ENCODE measurements at places on chromosomes 16 and 17.

DNA sequence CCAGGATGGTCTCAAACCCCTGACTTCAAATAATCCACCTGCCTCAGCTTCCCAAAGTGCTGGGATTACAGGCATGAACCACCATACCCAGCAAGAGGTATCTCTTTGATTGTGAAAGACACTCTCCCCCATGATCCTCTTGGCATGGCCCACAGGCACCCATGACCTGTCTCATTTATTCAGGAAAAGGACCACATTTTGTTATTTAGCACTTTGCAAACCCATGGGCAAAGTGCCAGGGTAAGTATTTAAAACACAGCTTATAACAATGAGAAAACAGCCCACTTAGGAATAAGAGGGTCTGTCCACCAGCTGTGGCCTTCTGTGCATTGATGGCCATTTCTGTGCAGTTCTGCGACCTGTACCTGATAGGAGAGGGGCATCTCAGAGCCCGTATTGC, 12.8 kb upstream of the AKTIP start:
- DNase-seq, result no peak

GRCh38 chr17:80348551-80349150, 66.3 kb upstream of the ENDOV start:
- DNase-seq, result no peak

GRCh38 chr17:62388856-62389255, 8.5 kb downstream of the EFCAB3 start:
- DNase-seq, result no peak

DNA sequence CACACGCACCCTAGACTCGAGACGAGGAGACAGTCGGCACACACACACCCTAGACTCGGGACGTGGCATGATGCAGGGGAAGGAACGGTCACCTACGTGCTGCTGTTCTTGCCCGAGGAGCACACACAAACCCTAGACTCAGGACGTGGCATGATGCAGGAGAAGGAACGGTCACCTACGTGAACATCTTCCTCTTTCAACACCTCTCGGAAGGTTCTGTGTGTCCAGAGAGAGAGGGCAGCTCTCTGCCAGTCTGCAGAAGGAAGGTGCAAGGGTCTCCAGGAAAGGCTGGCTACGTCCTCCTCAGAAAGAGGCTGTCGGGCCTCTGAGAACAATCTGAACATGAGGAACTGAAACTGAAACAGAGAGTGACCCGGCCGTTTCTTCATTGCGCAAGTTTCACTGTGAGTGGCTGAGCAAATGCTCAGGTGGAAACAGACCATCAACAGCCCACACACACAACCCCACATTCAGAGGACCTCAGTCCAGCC, 43.4 kb downstream of the ZNF276 start:
- DNase-seq, result no peak

DNA sequence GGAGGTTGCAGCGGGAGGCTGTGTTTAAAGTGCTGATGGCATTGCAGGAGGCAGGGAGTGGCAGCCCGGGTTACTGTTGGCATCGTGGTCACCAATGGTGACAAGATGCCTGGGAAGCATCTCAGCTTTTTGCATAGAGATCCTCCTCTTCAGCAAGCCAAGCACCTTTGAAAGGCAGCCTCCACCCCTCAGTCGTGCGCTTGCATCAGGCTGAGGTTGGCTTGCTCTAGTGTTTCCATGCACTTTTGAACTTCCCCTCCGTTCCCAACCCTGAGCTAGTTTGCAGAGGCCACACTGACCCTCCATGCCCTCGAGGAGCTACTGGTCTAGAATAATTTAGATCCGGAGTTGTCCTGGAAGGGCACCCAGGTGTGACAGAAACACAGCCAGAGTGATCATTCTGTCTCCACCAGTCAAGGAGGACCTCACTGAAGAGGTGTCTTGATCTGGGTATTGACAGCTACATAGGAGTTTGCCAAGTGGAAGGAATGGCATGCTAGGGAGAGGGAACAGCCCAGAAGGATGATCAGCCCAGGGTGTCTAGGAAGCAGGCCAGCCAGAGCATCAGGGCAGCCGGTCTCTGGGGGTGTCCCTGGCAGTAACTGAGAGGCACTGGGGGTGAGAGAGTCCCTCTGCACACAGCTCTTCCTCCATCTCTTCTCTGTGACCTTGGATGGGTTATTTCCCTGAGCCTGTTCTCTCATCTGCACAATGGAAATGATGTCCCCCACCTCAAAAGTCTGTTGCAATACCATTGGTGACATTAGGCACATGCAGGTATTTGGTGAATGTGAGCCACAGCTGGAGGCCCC, 7.7 kb downstream of the BEAN1 start:
- DNase-seq, result no peak

DNA sequence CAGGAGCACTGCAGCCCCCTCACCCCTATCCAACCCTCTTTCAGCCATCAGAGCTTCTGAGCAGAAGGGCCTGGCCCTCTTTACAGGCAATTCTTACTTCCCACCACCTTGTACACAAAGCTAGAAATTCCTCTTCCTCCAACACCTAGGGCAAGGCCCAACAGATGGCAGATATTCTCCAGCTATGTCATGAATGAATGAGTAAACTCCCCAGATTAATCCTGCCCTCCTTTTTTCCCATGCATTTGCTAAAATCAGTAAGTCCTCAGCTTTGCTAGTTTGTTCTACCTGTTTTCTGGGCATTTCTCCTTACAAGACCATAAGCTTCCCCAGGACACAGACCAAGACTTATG, 20.4 kb upstream of the MRPS23 start:
- DNase-seq, result no peak

DNA sequence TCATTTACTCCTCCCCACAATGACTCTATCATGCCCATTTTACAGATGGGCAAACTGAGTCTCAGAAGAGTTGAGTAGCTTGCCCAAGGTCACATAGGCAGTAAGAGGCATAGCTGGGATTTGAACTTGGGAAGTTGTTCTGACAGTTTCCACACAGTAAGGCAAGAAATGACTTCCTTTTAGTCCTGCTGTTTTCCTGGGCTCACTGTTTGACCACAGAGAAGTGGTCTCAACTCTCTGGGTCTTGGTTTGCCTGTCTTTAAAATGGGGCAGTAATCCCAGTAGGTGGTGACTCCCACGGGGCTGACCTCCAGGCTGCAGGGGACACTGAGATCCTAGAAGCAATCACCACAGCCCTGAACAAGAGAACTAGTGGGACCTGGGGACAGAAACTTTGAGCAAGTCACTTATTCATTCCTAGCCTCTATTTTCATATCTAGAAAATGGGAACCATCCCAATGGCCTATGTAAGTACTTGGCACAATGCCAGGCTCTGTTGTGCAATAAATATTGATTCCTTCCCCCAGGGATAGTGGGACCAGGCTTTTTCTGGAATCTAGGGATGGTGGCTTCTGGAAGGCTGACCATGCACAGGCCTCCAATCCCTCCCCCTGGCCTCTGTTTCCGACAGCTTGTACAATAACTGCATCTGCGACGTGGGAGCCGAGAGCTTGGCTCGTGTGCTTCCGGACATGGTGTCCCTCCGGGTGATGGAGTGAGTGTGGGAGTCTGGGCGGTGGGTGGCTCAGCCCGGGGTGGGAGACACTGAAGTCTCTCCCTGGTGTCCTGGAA, 20.5 kb downstream of the DEXI start:
- no peak for DNase-seq

DNA sequence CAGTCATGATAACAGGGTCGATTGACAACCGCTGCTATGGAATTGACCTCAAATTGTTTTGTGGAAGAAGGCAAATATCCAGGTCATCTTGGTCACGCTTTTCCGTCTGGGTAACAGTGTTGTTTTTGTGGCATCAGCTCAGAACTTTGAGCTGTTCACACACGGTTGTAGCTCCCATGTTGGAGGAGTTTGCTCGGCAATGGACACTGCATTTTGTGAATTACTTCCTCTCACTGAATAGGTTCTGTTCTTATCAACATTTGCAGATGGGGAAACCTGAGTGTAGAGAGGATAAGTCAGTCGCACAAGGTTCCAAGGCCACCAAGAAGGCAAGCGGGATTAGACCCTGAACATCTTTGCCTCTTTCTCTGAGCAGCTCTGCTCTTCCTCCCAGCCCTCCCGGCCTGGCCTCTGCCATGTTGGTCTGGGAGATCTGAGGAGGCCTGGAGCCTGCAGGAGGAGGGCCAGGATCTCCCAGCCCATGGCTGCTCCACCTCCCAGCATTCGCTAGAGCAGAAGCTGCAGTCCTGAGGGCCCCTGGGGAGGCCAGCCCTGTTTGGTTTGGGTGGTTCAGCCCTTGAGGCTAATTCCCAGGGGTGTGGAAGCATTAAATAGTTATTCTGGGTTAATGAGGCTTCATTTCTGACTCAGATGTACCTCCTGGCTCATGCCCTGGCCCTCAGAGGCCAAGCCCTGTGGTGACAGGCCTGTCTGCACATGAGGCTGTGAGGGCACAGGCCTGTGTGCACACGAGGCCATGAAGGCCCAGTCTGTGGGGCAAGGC, 154.1 kb upstream of the PLCG2 start:
- no peak for DNase-seq

- no peak for DNase-seq
Measured at GRCh38 chr17:68763562-68763961, 162.4 kb upstream of the FAM20A start.

GRCh38 chr16:84838383-84838948, 18.7 kb downstream of the CRISPLD2 start:
- DNase-seq, result no peak
